Psoas muscle (tissue), 8 donors: ENCODE measurements at places on chromosomes 3 and 15. TPM values are rescaled to one million over a fixed set of nuclear protein-coding genes. Genes with fewer than 3 reads are reported as not detected.

- no peak for DNase-seq
Measured at GRCh38 chr15:101027920-101028319, 108.8 kb downstream of the LRRK1 start.

GRCh38 chr3:101518421-101518871, 5.4 kb upstream of the SENP7 start:
- DNase-seq: no peak

GRCh38 chr3:50617096-50617791, at the start of gene MAPKAPK3:
Gene MAPKAPK3 (plus strand): TSS chr3:50617151. CDS start chr3:50617566, 415 bp downstream.
- DNase-seq: peak; percentile 90

DNA sequence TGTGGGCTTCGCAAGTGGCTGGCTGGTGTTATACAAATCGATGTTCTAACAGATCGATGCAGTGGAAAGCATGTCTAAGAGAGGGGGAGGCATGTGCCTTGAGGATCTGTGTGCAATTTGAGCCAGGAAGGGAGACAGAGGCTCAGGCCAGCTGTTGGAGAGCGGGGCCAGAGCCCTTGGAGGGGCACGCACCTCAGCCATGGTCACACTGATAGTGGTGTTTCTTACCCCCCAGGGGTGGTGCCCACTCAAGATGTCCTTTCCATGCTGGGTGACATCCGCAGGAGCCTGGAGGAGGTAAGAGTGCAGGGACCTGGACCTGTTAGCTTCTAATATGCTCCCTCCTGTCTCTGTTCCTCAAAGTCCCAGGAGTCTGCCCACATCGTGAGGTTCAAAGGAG, 3.8 kb upstream of the ABTB1 start:
- no peak for DNase-seq

GRCh38 chr3:30020380-30020779, 586.0 kb upstream of the TGFBR2 start:
- DNase-seq: no peak

- no peak for DNase-seq
Measured at GRCh38 chr3:187252311-187252710, 39.2 kb downstream of the MASP1 start.

GRCh38 chr3:134544316-134544715, 58.5 kb downstream of the CEP63 start:
- no peak for DNase-seq

- no peak for DNase-seq
Measured at GRCh38 chr3:52210550-52211046, 12.6 kb downstream of the ALAS1 start.

DNA sequence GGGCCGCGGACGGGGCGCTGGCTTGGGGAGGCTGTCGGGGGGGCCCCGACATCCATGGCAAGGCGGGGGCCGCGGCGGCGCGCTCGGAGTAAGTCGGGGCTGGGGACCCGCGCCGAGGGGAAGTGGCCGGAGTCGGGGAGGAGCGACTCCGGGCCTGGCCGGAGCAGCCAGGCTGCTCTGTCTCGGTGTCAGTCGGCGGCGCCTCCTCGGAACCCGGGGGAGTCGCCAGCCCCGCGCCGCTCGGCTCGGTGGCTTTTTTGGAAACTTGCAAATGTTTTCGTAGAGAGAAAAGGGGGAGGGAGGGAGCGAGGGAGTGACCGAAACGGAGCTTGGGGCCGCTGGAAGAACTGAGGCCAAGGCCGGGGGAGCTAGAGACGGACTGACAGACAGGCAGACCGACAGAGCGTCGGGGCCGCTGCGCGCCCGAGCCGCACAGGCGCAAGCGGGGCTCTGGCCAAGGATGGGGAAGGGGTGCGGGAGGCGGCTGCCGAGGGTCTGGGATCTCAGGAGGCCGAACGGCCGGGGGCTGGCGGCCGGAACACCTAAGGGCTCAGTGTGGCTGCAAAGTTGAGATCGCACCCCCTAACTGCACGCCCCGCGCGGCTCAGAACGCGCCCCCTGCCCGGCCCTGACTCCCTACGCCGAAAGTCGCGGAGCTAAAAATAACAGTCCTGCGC, 5.0 kb downstream of the PTH1R start:
- no peak for DNase-seq

DNA sequence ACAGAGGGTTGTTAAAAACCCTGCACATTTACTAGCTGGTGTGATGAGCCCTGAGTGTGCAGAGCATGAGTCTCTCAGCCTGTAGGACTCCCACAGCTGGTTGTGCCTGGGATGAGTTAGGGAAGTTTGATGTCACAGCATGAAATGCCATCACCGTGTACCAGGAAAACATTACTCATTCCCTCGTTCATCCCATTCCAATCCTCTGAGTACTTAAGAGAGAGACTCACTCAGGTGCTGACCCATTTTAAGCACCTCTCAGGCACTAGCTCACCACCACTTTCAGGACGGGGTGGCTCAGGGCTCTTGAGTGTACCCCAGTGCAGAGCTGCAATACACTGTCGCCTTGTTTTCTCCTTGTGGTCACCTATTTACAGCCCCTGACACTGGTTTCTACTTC, 18.7 kb downstream of the MGLL start:
- no peak for DNase-seq

DNA sequence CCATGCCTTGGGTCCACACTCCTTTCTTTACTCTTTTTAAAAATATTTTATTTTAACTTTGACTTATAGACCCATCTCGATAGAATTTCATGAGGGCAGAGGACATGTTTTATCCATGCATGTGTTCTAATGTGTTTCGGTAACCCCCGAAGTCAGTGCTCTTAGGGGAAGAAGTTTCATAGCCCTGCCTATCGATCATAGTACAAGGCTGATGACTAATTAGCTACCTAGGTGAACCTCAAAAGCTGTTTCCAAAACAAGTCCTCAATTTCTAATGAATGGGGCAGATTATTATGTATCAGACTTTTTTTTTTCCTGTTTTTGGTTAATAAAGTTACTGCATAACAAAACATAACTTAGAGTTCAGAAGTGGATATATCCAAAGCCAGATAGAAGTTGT, 82.0 kb downstream of the MBNL1 start:
- DNase-seq: no peak

DNA sequence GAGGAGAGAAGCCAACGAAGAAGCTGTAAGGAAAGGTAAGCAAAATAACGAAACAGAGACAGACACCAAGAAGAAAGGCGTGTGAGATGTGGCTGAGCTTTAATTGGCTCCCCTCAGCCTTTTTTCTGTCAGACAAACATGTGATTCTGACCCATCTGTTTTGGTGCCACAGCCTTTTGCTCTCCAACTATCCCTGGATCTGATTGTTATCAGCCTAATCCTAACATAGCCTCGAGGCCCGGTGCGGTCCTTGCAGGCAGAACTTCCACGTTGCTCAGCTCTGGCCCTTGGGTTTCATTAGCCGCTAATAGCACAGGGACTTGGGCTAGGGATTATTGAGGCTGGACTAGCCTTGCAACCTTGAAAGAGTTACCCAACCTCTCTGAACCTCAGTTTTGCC, 57.9 kb upstream of the CACNA2D3 start:
- DNase-seq: no peak

- no peak for DNase-seq
Measured at GRCh38 chr3:172257648-172258400, 190.4 kb downstream of the GHSR start.

- no peak for DNase-seq
Measured at GRCh38 chr3:161422171-161422700, 50.9 kb upstream of the SPTSSB start.

DNA sequence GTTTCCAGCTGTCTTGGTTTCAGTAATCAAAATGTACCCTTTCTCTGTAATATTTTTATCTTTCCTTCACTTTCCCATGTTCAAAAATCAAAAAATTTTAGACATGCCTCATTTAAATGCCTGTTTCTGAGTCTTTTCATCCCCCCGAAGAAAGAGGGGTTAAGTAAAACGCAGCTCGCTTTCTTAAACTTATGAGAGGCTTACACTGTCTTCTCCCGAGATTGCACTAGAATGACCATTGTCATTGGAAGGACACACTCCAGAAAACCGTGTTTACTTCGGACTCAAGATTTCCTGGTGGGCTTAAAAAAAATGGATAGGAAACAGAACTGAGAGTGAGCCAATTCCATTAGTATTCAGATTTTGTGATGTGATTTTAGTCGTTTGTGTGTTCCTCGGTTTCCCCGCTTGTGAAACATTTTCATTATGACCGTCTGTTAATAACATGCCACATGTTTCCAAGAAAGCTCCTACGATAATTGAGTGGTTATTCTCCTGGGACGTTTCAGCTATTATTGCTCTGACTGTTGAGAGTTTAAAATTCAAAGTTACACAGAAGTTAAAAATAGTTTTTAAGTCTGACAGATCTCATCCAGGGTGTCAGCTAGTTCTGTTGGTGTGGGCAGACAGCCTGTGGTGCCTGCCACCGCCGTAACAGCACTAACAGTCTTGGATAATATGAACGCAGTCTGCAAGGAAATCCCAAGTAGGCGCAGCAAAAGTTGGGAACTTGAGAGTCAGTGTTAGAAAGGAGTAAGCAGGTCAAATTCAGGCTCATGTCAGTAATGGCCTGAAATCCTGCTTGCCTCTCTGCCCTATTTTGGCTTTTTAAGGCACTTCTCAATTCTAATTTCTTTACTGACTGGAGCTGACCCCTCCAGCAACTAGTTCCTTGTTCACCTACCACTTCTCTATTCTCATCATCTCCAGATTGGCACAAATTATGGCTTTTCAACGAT, 1.5 kb downstream of the CRYBG3 start:
- peak; percentile 69 for DNase-seq

UROC1 gene
- total RNA-seq: not detected

ETV5 gene
- 8.0 TPM for total RNA-seq

PRSS50 gene
- 0.12 TPM for total RNA-seq

LRTM1 gene
- total RNA-seq: not detected

ST3GAL6 gene
- total RNA-seq: 9.7 TPM
